GM06990 (cell line): ENCODE measurements at places on chromosomes 12 and 14.
A peak's percentile ranks its signal among the peaks of the same experiment; 100 is the strongest.

- DNase-seq, result no peak
Observed at GRCh38 chr14:21498540-21499526, 12.3 kb downstream of the METTL3 start.

GRCh38 chr14:58107947-58108552 is 44.0 kb downstream of the ARMH4 start:
- DNase-seq, result no peak

DNA sequence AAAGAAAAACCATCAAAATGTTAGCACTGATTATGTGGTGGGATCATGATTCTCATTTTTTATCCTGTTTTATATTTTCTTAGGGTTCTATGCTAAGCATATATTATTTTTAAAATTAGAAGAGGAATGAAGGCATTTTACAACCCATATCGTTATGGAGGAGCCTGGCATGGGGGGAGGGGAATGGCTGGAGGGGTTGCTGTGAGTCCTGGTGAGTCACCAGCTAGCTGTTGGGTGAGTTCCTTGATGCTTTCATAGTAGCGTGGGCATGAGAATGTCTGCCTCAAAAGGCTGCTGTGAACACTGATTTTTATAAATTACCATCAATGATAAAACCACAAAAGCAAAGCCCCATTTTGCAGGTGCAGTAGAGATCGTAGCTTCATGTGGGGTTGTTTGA is 46.9 kb downstream of the C14orf132 start:
- no peak for DNase-seq

- no peak for DNase-seq
Observed at GRCh38 chr12:106582641-106583230, at the start of gene RFX4. Gene RFX4 (plus strand): TSS chr12:106583004. CDS start chr12:106583321, 317 bp downstream.

- DNase-seq, result no peak
Observed at GRCh38 chr12:55877824-55878223, 35.1 kb upstream of the MMP19 start.

GRCh38 chr12:49111206-49111605 is 559 bp upstream of the LMBR1L start:
- DNase-seq, result no peak

GRCh38 chr14:99209409-99209808 is 62.6 kb downstream of the BCL11B start:
- no peak for DNase-seq

DNA sequence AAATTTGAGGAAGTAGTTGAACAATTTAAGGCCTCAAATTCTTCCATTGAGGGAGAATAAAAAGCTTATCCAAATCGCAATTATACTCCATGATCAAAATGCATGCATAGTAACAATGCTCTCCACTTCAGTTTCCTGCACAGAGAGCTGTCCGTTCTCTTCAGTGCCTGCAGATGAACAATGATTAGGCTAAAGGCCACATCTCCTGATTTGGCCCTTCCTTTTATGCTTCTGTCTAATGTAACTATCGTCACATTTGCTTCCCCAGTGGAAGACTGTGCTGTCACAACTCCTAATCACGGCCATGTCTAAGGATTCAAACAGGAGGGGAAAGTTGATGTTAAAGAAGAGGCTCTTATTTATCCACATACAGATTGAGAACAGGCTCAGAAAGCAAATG is 113.6 kb upstream of the NPAS3 start:
- DNase-seq, result no peak

DNA sequence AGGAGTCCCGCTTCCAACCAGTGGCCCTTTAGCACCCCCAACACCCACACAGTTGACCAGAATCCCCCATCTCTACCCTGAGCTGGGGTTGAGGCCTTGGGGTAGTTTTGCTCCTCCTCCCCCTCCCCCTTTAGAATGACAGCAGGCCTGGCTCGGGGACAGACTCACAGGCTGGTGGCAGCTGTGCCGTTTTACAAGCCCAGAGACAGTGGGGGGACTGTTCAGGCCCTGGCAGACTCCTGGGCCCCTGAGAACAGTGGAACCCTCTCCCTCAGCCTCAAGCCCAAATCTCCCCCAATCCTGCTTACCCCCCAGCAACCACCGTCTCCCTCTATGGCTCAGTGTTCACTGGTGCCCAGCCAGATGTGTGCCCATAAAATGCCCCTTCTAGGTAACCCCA is 10.1 kb downstream of the TMEM119 start:
- no peak for DNase-seq

GRCh38 chr12:49622501-49623141 is 740 bp upstream of the PRPF40B start:
- peak; percentile 80 for DNase-seq
